AG09309 (cell line): ENCODE measurements at places on chromosomes 7 and 10.
A peak's percentile ranks its signal among the peaks of the same experiment; 100 is the strongest.

DNA sequence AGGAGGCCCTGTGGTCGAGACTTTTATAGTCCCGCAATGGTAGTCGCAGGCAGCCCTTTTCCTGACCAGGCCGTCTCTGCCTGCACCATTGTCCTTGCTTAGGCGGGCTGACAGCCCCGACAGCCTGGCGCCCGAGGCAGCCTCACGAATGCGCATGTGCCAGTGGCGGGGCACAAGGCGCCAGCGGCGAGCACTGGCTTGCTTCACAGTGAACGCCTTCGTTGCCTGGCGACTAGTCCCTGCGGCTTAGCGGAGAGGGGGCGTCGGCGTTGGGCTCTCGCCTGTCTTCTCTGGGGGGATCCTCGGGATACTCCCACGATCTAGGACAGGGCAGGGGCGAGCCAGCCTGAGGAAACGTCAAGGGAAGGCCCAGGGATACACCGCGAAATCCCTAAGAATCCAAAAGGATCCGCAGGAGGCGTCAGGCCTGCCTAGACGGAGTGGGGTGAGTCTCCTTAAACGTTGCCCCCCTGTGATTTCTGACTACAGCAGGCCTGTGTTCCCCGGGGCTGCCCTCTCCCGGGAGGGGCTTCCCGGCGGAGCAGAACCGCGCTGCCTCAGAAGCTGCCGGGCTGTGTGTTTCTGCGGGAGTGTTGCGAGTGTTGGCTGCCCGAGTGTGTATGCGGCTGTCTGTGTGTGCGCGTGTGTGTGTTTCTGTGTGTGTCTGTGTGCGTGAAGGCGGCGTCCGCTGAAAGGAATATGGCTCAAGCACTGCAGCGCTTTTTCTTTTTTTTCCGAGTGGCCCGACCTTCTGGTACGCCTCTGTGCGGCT is 20.5 kb upstream of the ZNF273 start:
- DNase-seq: no peak

GRCh38 chr7:17275749-17276671 is 22.4 kb upstream of the AHR start:
- peak; percentile 90 for DNase-seq

- peak; percentile 69 for DNase-seq
These were observed 24.0 kb upstream of the EIF5AL1 start for GRCh38 chr10:79488336-79488735.

GRCh38 chr7:27000496-27000895 is 95.3 kb downstream of the HOXA1 start:
- DNase-seq: no peak

- DNase-seq: no peak
These were observed 18.3 kb downstream of the TACR2 start for GRCh38 chr10:69398466-69398865.

DNA sequence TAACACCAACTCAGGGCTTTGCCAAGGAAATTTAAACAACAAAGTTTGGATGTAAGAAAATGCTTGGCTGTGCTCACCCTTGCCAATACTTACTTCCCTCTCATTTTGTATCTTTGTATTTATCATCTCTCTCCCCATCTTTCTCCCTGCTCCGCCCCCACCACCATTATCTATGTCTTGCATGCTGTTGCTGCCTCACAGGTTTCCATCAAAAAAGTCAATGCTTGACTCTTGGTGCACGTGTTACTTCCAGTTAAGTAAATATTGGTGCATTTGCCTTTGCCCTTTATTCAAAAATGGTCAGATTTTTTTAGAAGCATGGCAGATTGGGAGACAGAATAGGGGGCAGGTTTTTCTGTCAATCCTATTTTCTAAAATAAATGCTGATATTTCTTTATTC is 626.0 kb downstream of the ACTR3B start:
- DNase-seq: no peak

DNA sequence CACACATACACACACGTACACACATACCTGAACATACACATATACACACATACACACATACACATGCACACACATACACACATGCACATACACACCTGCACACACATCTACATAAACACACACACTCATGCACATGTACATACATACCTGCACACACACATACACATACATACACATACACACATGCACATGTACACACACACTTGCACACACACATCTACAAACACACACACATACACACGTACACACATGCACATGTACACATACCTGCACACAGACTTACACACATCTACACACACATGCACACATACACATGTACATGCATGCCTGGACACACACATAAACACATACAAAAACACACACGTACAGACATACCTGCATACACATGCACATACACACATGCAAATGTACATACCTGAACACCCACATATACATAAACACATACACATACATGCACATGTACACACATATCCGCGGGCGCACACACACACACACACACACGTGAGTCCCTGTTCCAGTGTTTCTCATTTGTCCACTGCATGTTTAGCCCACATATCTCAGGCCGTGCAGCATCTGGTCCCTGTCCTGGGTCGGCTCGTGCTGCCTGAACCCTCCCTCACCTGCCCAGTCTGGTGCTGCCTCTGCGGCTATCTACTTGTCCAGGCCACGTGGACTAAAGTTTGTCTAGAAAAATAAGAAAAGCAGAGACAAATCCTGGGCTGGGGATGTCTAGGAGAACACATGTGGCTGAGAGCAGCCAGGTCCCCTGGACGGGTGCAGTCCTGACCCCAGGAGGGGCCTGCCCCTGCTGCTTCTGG is 238.7 kb downstream of the TCERG1L start:
- no peak for DNase-seq

- no peak for DNase-seq
These were observed 759.9 kb downstream of the IPMK start for GRCh38 chr10:57507788-57508187.

GRCh38 chr10:69486922-69487730 is 35.9 kb downstream of the TSPAN15 start:
- DNase-seq: no peak

DNA sequence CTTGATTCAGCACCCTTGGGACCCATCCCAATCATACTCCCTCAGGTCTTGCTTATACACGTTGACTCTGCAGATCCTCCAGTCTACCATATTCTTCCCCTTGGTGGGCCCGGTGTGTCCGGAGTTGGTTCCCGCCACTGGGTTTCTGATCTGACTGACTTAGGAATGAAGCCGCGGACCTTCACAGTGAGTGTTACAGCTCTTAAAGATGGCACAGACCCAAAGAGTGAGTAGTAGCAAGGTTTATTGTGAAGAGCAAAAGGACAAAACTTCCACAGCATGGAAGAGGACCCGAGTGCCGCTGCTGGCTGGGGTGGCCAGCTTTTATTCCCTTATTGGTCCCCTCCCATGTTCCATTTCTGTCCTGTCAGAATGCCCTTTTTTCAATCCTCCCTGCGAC is 5.9 kb upstream of the GDF10 start:
- no peak for DNase-seq

- DNase-seq: no peak
These were observed 2.1 kb upstream of the C10orf71 start for GRCh38 chr10:49296836-49297235.

GRCh38 chr10:101000915-101001658 is 1.5 kb downstream of the LZTS2 start:
- peak; percentile 57 for DNase-seq

GRCh38 chr10:47361293-47361692 is 13.1 kb downstream of the RBP3 start:
- DNase-seq: no peak

DNA sequence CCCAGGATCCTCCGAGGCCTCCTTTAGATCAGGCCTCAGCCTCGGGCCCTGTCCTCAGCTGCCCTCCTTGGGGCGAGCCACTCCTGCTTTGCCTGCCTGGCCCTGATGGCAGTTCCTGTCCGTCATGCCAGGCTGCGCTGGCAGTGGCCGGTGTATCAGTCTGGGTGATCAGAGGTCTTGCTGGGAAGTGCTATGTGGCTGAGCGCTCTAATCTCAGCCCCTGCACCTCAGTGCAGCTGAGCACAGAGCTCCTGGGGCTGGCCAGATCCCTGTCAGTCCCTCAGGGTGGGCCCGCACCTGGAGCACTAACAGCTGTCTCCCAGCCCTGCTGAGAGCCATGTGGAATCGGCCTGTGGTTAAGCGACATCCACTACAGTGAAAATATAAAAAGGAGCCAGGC is 14.8 kb upstream of the CFAP46 start:
- DNase-seq: no peak

- DNase-seq: no peak
These were observed 281.0 kb downstream of the RPS24 start for GRCh38 chr10:78314651-78315050.

DNA sequence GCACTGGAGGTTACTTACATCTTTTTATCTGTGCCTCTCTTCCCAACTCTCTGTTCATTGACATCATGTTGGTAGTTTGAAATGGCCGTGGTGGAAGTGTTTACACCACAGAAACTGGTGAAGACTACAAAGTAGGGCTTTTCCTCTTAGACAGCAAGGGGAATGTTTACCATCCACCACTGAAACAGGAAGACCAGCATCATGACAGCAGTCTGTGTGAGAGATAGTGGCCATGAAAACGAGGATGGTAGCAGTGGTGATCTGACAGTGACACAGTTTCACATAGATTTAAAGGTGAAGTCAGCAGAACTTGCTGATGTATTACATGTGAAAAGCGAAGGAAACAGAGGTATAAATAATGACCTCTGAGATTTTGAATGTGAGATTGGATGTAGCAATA is 115.7 kb downstream of the CCDC71L start:
- no peak for DNase-seq

DNA sequence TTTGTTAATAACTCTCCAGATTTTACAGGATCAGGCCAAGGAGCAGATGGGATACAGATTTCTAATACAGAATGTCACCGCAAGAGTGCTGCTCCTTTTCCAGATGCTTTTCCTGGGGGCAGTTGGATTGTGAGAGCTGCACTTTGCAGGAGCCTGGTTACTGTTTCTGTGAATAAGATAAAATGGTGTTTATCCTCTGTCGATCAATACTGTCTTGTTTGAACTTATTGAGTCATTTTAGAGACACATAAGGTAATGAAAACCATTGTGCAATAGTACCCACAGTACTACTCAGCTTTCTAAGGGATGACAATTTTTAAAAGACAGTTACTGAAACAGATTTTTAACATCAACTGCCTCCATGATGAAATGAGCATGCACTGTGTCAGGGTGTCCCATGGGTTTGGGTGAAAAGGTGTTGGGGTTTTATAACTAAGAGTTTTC is 2.9 kb downstream of the A1CF start:
- DNase-seq: no peak

DNA sequence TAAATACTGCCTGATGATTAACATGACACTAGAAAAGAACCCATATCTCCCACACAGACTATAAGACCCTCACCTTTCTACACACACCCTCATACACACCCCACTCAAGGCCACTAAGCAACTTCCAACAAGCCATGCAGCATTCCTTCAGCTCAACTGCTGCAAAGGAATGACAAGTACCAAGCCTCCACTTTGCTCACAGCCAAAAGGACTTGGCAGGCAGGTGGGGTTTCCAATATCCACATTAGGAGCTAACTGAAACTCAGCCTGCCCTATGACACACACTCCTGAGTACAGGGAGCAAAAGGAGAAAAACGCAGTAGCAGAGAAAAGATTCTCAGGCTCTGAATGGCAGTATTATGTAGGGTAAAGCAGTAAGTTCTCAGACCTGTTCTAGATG is 13.4 kb downstream of the USP54 start:
- DNase-seq: no peak

DNA sequence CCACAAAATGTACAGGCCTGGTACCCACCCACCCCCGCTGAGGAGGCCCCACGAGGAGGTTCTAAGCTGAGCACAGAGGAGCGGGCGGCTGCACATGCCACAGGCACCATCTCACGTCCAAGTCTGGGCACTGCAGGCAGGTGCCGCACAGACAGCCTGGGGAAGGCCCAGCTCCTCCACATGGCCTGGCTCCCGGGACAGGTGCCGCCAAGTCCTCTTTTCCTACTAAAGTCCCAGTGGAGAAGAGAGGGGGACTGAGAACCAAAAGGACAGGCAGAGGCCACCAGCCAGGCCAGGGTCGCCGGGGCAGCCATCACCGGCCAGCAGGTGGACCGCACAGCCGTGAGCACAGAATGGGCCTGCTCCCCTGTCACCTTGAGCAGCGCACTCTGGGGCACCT is 91.1 kb downstream of the MAD1L1 start:
- DNase-seq: no peak

DNA sequence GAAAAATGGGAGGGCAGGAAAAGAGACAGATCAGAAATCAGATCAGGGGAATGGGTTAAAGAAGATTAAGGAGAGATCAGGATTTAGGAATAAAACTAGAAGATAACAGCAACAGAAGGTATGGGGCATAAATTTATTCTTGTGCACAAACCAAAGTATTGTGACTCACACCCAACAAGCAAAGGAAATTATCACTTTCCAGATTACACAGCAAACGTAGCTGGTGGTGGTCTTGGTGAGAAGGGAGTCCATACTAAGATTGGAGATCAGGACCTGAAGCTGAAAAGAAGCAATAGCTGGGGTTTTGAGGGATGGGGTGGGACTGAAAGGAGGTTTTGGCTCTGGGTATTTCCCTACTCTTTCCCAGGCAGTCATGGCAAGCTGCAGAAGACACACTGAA is 3.5 kb upstream of the MYOZ1 start:
- DNase-seq: no peak

GRCh38 chr7:43143918-43144589 is 31.6 kb downstream of the HECW1 start:
- no peak for DNase-seq

- DNase-seq: no peak
These were observed 345.5 kb downstream of the REEP3 start for GRCh38 chr10:63866747-63867140.

GRCh38 chr7:139950881-139951525 is 111.7 kb downstream of the PARP12 start:
- no peak for DNase-seq

GRCh38 chr7:7181519-7182155 is 707 bp upstream of the C1GALT1 start:
- DNase-seq: no peak

- DNase-seq: no peak
These were observed 37.6 kb downstream of the DAGLB start for GRCh38 chr7:6409944-6410693.

GRCh38 chr10:42999385-43000020 is 77.4 kb upstream of the RET start:
- DNase-seq: no peak

GRCh38 chr7:90211391-90212148 is at the start of gene STEAP2:
STEAP2 (plus strand) TSS chr7:90211740; CDS start chr7:90225083, 13,343 bp downstream.
- DNase-seq: peak; percentile 73

GRCh38 chr10:124264271-124264670 is 154.5 kb downstream of the OAT start:
- no peak for DNase-seq

DNA sequence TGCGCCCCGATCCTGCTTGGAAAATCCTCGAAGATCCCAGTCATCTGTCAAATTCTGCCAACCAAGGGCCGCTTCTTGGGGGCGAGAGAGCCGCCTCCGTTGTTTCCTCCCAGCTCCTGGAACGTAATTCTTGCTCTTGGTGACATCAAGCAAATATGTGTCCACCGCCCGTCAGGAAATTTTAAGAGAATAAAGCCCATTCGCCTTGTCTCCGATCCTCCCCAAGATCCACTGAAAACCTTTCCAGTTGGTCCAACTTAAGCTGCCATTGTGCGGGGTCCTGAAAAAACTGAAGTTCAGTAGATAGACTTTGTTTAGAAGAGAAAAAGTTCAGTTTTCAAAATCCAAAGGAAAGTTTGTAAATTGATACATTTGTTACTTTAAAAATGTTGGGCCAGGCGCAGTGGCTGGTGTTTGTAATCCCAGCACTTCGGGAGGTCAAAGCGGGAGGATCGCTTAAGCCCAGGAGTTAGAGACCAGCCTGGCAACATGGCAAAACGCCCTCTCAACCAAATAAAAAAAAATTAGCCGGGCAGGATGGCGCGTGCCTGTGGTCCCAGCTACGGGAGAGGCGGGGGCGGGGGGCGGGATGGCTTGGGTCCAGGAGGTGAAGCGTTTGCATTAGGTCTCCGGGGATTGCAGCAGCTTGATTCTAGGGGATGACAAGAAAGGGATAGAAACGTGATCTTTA is 1.0 kb upstream of the ZNF800 start:
- no peak for DNase-seq
